ENCODE measurements at places on chromosomes 6 and 20. TPM values are rescaled to one million over a fixed set of nuclear protein-coding genes. Genes with fewer than 3 reads are reported as not detected.

C6orf58 gene
- total RNA-seq = not detected

OR12D3 gene
- total RNA-seq = not detected

BTNL2 gene
- total RNA-seq = not detected

ULBP3 gene
- 5.6 TPM for total RNA-seq

SNX21 gene
- total RNA-seq = 21.7 TPM

MGME1 gene
- total RNA-seq = 55.0 TPM

HLA-DPB1 gene
- total RNA-seq = 23.9 TPM

TBP gene
- total RNA-seq = 20.9 TPM

PRIM2 gene
- total RNA-seq = 42.2 TPM

OR2J3 gene
- 0.30 TPM for total RNA-seq

Measured in WTC11 (cell line).